ENCODE measurements at places on chromosomes 6 and 20.

DNA sequence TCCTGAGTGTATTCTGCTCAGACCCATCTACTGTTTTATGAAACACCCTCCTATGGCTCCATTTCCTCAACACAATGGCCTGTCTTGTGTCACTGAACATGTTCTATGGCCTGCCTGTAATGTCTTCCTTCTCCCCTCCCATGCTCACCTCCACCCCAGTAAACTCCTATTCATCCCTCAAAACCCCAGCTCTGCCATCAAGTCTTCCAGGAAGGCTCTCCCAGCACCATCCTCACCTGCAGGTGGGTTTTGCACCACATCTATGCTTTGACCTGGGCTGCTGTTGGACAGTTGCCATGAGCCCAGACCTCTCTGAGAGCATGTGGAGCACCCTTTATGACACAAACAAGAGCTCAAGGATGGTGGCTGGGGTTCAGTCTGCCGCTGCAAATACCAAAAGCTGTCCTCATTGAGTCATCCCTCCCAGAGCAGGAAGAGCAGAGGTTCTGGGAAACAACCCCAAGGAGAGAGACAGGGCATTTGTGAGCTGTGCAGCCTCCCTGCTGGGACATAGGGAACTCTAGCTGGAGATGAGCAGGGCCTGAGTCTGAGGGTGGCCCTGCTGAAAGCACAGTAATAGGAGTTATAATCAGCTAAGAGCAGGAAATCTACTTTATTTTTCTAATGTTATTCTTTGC is 93.8 kb upstream of the CD93 start:
- DNase-seq: no peak

DNA sequence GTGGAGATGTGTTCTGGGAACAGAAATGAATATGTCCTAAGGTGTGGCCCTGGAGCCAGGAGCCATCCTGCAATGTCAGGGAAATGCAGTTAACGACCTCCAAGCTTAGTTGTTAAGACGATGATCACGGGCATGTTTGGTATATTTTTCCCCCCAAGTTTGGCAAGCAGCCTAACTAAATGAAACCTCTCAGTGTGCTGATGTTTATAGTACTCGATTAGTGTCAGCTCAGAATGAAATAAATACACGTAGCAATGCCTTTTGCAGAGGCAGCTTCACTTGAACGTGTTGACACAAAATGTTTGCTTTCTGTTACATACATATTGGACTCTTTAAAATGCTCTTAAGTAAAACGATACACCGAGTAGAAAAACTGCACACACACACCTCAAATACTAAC is 76.2 kb upstream of the OLIG3 start:
- no peak for DNase-seq

DNA sequence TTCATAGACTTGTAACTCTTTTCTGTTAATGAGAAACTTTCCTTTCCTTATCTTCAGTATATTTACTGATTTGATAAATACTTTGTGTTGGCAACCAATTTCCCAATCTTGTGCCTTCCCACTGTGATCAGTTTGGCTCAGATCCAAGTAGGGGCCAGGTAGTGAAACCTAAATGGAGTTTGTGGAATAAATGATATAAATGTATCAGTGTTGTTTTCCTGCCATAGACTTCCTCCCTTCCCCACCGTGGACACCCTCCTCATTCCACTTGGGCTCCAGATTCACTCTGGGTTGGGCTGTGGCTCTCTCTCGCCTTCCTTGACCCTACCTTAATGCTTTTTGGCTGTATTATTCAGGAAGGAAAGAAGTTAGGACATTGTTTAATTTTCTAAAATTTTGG is 1.3 kb downstream of the ZKSCAN3 start:
- no peak for DNase-seq

DNA sequence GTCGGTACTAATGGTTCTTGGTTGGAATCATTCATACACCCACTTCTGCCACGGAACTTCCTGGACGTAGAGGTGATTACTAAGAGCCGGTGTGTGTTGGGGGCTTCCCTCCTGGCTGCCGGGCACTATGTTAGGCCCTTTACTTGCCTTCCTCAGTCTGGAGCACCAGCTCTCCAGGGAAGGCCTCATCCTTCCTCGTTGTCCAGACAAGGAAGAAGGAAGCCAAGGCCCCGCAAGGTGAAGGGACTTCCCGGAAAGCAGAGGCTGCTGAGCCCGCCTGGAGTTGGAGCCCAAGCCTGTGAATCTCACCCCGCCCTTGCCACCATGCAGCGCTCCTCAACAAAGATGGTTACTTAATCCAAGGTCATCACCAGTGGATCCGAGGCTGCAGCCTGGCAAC is 26.2 kb downstream of the AAR2 start:
- DNase-seq: no peak

DNA sequence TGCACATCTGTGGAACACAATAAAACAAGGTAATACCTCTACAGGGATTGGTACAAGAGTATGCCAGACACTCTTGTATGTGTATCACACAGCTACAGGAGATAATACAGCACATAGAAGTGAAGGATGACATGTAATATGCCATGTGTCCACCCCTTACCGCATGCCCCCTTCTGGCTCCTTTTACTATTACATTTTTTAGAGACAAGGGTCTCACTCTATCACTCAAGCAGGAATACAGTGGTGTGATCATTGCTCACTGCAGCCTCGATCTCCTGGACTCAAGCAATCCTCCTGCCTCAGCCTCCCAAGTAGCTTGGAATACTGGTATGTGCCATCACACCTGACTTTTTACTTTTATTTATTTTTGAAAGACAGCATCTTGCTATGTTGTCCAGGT is 4.2 kb upstream of the NCR3 start:
- DNase-seq: no peak

DNA sequence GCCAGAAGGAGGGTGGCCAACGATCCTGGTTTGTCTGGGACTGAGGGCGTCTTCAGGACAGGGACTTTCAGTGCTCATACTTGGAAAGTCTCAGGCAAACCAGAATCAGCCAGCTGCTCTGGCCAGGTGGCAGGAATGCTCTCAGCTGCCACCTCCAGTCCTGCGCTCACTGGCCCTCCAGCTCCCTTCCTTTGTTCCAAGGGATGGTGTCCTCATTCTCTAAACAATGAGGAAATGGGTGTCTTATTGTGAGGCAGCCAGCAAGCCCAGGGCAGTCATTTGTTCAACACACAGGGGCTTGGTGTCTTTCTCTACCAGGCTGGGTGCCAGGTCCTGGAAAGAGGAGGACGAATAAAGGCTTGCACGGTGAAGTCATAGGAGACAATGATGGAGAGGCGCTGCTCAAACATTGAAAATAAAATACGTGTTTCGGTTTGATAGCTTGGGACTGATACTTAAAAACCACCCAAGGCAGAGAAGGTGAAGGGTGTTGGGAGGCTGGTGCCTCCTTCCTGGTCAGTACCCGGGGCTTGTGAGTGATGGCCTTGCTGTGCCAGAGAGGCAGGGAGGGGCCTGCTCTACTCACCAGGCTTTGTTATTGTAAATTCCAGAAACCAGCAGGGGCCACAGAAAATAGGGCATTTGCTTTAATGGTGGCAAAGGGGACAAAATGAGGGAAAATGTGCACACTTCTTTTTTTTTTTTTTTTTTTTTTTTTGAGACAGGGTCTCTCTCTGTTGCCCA is 11.3 kb upstream of the TMEM181 start:
- DNase-seq: no peak

Data from kidney epithelial cell (primary cell).